ENCODE measurements at places on chromosomes 4 and X.

DNA sequence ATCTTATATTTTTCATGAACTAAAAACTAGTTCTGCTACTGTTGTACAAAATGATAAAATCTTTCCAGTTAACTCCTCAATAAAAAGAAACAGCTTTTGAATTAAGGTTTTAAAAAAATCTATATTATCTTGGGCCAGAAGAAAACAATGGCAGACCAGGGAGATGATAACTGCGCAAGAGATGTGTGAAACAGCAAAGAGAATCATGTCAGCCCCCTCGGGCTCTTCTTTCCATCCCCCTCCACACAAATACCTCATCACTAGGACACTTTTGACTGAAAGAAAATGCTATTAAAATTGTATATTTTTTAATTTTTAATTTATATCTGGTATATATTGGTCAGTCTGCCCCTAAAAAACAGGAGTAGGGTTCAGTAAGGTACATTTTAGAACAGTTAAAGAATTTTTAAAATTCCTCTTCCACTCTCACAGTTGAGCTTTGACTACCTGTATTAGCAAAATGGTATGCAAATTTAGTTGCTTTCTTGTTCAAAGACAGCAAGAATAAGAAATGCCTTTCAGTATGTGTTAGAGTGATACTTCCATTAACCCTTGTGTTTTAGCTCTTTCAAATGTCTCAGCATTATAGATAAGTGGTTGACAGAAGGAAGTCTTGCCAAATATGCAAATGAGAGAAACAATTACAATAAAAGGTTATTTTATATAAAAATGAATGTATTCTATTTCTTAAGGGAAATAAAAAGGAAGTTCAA lies 36.4 kb upstream of the LCORL start:
- no peak for DNase-seq

GRCh38 chr4:116515959-116516358 lies 569.4 kb downstream of the TRAM1L1 start:
- no peak for DNase-seq

DNA sequence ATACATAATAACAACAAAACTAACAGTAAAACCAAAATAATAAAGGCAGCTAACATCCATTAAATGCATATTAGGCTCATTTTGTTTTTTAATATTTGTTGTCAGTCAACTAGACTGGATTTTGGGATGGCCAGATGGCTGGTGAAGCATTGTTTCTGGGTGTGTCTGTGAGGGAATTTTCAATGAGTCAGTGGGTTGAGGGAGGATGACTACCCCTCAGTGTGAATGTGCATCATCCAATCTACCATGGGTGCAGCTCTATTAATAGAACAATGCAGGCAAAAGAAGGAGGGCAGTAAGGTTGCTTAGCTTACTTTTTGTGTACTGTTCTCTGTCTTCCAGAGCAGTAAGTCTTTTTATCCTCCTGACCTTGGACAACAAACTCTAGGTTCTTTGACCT lies 484.2 kb upstream of the HS3ST1 start:
- no peak for DNase-seq

GRCh38 chr4:20354120-20354519 lies 102.4 kb downstream of the SLIT2 start:
- no peak for DNase-seq

- no peak for DNase-seq
Observed at GRCh38 chrX:153921511-153922446, 4.3 kb downstream of the ARHGAP4 start.

DNA sequence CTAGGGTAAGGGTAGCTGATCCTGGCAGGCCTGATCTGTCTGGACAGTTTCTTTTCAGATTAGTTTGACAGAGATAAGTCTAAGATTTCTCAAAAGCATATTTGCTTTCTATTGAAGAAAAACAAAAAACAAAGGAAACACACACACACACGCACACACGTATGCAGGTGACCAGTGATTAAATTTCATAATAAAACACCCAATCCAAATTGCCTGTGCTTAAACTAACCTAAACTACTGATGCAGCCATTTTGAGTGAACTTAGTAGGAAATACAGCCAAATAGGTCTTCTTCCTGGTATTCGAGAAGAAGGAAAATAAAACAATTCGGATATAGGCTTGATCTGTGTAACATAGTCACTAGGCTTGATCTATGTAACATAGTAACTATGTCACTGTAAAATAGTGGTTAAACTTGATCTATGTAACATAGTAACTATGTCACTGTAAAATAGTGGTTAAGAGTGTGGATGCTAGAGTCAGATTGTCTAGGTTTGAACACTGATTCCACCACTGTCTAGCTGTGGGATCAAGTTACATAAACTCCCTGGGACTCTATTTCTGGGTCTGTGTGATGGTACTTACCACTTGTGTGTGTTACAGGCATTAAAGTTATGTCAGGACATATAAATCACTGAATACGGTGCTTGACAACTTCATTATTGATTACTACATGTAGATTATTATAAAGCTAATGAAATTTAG lies 9.8 kb upstream of the CCNG2 start:
- DNase-seq = no peak

DNA sequence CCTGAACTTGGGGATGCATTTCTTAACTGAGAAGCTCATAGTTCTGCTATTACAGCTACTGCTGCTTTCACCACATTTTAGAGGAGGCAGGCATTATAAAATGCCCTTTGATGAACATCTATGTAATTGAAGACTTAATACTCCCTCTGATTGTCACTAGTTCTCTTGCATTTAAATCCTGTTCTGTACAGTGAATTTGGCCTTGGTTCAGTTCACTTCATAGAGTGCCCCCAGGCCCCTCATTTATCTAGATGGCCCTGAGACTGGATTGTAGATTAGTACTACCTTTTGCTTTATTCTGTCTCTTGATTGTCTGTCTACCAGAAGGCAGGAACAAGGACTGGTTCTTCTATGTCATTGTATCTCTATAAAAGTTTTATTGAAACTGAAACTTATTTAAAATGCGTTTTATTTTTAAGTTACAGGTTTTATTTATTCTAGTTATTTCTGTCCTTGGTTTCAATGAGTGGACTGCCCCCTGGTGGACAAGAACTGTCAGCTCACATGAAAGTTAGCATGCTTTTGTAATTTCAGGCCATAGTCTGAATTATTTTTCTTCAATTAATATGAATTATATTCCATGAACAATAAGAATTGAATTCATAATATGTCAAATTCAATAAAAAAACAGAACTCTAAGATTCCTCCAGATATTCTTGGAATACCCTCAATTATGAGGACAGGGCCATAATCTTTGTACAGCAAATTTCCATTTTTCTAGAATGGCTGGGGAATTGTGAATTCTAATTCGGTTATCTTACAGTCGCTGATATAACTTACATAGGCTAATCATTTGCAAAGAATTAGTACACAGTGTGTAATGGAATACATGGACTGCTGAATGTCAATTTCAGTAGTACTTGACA lies 47.2 kb upstream of the TMEM33 start:
- DNase-seq = no peak

GRCh38 chr4:152655272-152656129 lies 24.3 kb downstream of the TMEM154 start:
- DNase-seq = no peak

DNA sequence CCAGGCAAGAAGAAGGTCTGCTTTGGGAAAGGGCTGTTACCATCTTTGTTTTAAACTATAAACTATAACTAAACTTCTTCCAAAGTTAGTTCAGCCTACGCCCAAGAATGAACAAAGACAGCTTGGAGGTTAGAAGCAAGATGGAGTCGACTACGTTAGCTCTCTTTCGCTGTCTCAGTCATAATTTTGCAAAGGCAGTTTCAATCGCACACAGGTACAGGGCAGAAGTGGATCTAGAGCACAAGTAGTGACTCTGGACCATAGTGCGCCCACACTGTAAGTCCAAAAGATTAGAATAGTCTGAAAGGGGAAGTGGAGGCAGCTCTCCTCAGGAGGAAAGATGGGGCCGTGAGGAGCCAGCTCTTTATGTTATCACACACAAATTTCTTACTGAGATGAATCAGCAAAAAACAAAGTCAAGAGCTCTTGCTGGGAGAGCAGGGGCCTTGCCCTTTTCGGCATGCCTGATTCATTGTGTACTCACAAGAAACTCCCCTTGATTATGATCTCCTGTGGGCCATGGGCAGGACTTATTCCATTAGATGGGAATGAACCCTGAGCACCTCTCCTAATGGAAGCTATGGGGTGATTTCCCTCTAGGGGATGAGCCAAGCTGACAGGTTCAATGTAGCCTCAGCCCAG lies 58.6 kb downstream of the FUNDC1 start:
- DNase-seq = no peak

GRCh38 chrX:139560221-139560620 lies 29.7 kb downstream of the F9 start:
- no peak for DNase-seq

DNA sequence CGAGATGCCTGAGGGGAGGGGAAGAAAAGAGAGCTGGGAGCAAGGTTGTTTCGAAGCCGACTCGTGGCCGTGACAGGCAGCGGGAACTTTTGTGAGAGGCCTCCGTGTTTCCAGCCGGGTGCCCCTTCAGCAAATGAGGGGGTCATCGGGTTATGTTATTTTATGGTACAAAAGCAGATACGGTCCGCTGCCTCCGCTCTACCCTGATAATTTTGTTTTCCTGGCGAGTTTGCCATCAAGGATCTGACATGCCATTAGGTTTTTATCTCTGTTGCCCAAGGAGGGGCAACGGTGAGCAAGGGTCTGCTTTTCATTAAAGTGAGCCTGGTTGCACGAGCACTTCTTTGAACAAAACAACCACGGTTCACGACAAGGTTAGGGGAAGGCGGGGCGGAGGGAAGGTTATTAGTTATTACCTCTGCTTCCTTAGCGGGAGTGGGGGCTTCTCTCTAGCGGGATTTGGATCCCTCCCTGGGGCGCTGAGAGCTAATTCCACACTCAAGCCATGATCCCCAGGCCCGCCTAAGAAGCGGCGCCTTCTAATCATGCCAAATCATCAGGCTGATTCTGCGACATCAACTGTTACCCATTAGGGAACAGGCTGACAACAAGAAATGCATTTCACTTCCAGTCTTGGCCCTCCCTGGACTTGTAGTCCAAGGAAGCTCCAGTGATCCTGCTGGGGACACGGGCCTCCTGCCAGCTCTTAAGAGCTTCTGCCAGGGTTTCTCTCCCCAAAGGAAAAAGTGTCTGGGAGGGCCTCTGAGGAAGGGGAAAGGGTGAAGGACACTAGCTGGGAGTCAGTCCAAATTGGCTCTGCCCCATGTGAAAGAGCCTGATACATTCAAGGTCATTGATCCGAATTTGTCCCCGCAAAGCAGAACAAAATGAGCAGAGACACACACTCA lies 617.7 kb downstream of the MID1IP1 start:
- DNase-seq = no peak

DNA sequence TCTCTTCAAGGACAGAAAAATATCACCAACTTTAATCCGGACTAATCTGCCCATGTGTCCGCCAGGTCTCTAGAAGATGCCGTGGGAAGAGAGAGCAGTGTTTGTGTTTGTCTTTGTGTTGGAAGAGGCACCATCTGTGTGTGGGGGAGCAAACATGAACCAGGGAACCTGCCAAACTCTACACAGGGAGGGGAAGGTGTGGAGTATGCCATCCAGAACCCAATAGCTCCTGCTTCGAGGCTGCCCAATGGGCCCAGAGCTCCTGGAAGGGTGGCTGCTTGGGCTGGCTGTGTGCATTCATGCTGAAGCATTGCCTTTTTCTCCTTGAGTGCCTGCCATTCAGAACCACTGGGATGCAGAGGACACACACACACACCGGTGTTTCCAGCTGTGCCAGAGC lies 536.2 kb downstream of the MID1IP1 start:
- no peak for DNase-seq

Data from 8988T (cell line).